ENCODE measurements at places on chromosomes 3 and 15.

- no peak for DNase-seq
These were observed 11.2 kb upstream of the FAM174B start for GRCh38 chr15:92666780-92667179.

- no peak for DNase-seq
These were observed 110.9 kb upstream of the GALNT15 start for GRCh38 chr3:16063603-16064002.

DNA sequence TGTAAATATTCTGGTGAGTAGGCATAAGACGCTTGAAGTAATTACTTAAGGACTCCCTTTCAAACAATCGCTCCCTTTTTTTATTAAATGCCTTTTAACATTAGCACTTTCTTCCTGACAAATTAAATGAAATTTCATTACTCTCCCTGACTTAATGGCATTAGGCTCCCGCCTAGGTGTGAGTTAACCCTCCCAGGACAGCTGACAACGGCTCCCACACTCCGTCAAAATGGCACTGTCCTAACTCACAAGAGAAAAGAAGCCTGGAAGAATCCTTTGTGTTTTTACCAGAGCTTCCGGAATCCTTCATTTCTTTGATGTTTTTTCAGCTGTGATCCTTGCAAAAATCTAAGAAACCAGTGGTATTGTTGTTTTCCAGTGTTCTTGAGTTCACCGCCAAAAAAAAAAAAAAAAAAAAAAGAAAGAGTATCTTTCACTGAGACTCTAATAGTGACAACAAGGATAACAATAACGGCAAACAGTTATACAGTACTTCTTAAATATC is 861.0 kb upstream of the NR2F2 start:
- no peak for DNase-seq

DNA sequence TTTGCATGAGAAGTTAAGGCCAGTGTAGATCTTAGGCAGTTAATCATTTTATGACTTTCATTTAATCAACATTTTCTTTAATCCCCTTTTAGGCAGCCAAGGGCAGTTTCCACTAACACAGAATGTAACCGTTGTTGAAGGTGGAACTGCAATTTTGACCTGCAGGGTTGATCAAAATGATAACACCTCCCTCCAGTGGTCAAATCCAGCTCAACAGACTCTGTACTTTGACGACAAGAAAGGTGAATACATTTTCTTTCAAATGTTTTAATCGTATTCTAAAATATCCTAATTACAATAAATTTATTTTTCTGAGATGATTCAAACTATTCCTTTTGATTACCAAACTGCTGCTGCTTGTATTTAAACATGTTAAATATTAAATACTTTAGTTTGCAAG is 843.2 kb downstream of the CADM2 start:
- DNase-seq, result no peak

DNA sequence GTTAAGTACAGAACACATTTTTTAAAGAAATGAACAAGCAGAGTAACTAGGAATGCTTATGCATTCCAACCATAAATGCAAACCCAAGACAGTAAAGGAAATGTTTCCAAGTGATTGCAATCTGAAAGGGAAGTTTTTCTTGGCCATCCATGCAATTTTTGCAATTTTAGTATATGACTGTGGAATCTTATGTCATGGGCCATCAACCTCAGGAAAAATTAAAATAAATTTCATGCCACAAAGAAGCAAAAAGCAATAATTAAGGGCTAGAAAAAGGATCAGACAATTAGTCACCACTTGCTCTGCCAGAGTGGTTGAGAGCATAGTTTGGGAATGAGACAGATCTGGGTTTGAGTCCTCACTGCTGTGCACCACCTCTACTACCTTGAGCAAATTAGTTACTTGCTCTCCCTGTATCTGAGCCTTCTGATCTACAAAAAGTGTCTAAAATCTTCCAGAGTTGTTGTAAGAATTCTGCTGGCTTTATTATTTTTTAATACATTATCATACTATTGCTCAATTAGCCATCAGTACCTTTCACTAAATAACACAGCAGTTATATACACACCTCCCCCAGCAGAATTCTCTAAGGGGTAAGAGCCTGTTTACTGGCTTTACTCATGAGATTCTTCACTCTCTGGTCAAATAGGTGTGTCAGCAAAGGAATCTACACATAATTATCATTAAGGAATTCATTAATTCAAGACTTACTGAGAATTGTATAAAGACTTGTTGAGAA is 49.7 kb upstream of the FBN1 start:
- no peak for DNase-seq

GRCh38 chr3:46607603-46608028 is 4.7 kb upstream of the FAM240A start:
- no peak for DNase-seq

DNA sequence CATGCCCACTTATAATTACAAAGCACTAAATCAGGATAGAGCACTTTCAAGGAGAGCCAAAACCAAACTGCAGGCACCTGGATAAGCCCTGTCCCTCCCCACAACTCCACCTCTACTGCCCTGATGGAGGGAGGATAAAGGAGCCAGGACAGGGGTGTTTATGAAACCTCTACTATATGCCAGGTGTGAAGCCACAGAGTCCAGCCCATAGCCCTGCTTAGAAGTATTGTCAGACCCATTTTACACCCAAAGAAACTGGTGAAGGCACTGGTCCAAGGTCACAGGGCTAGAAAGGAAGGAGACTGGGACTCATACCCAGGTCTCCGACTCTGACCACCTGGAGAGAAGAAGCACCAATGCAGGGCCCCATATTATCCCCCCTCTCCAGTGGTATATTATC is 48.7 kb downstream of the SH3BP5 start:
- DNase-seq, result no peak

- no peak for DNase-seq
These were observed 304.1 kb downstream of the MCTP2 start for GRCh38 chr15:94535298-94536048.

DNA sequence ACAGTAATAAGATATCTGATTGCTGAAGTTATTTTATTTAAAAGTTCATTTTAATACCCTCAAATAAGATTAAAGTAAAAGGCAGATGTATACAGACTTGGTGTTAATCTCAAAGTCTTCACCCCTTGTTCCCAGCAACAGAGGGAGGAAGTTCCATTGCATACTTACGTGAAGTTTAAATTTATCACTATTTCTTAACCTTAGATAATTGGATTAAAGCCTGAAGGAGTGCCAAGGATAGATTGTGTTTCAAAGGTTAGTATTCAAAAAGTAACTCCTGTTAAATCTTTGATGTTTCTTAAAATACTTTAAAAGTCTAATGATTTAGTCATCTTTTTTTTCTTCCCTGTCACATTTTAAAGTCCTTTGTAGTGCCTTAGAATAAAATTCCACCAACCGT is 39.3 kb downstream of the ATP1B3 start:
- DNase-seq, result no peak

DNA sequence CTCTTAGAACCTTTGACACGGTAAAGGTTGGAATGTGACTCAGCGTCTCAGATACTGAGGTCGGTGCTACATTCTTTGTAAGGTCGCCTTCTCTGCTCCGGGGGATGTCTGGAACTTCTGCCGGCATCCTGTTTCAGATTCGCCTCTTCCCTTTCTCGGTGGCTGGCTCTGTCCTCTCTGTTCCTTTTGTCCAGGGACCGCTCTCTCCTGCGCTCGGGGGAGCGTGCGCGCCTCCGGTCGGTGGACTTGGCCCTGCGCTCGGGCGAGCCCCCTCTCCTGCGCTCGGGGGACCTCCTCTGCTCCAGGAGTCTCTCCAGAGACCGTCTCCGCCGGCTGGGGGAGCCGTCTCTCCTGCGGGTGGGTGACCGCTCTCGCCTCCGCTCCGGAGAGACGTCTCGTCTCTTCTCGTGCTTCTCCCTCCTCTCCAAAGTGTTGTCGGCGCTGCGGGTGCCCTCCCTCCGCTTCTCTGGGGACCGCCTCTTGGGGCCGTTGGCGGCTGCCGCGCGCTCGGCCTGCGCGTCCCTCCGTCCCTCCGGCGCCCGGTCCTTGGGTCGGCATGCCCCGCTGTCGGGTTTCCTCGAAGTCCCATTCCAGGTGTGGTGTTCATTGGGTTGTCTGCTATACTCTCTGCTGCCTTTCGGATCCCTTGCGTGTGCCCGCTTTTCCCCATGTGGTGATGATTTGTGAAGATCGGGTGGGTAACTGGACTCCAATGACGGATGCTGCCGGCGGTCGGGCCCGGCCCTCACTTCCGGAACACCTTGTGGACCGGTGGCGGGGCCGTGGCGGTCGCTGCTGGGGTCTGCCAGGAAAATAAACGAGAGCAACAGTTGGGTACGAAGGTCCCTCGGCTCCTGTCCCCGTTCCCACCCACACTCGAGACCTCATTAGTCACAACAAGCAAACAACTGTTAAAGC is 668.8 kb upstream of the ADAMTS9 start:
- no peak for DNase-seq

GRCh38 chr15:96115642-96116041 is 214.9 kb upstream of the NR2F2 start:
- DNase-seq, result no peak

DNA sequence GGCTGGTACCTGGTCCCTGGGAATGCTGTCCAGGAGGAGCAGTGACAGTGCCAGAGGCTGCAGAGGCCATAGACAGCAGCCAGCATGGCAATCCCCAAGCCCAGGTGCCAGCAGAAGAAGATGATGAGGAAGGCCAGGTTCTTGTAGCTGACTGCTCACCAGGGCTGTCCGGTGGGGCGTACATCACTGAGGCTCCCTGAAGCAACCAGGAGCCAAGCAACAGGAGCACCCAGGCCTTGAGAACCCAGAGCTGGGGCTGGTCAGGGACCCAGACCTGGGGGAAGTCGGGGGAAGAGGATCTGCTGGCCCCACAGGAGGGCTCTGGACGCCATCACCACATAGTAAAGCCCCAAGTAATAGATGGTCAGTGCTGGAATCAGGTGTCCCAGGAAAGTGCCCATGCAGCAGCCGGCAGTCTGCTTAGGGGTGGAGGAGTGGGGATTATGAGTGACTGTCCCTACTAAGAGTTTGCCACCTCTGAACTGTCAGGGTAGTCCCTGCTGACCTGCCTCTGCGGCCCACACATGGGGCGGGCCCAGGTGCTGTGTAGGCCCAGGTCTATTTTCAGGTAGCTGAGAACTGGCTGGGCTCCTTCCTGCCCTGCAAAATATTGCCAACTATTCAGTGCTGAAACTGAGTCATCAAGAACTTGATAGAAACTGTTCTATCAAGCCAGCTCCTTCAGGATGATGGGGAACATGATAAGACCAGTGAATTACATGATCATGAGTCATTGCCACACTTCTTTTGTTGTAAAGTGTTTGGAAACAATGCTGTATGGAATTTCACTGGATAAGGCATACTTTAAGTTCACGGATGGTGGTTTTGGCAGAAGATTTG is 68.7 kb downstream of the CHRD start:
- no peak for DNase-seq

DNA sequence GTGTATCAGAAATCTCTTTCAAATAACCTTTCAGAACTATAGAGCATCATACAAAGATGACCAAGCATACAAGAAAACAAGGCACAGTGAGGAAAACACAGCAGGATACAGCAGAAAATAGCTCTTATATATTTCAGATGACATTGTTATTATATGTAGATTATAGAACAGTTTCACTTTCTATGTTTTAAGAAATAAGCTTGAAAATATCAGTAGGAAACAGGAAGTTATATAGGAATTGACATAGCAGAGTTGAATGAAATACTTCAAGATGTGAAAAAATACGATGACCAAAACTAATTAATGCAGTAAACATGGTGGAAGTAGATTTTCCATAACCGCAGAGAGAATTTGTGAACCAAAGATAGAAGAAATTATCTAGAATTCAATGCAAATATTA is 75.2 kb downstream of the LYSMD4 start:
- DNase-seq, result no peak

DNA sequence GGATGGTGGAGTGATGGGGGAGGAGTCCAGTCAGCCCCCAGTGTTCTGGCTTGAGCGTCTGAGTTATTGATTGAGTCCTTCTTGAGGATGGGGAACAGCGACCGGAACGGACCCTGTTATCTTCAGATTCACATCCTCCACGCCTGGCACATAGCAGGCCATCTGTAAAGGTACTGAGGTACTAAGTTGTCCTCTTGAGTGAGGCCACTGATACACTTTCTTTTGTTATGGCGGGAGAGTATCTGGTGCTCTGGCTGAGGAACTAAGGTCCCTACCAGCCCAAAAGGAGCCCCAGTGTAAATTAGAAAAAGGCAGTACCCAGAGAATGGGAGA is 16.7 kb upstream of the HRH1 start:
- no peak for DNase-seq

DNA sequence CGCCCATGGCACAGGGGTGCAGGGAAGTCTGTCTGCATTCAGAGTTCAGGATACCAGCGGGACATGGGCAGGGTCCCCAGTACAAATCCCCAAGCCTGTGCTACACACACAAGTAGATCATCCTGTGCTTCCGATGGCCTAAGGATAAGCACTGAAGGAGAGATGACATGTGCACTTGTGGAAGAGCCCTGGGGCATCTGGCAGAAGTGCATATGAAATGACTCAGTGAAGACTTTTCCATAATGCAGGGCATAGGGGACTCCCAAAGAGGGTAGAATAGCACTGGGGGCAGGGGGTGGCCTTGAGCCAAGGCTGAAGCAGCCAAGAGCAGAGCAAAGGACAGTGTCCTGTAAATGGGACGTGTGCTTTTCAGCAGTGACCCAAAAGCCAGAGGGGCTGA is 22.9 kb downstream of the ADAMTS17 start:
- no peak for DNase-seq

DNA sequence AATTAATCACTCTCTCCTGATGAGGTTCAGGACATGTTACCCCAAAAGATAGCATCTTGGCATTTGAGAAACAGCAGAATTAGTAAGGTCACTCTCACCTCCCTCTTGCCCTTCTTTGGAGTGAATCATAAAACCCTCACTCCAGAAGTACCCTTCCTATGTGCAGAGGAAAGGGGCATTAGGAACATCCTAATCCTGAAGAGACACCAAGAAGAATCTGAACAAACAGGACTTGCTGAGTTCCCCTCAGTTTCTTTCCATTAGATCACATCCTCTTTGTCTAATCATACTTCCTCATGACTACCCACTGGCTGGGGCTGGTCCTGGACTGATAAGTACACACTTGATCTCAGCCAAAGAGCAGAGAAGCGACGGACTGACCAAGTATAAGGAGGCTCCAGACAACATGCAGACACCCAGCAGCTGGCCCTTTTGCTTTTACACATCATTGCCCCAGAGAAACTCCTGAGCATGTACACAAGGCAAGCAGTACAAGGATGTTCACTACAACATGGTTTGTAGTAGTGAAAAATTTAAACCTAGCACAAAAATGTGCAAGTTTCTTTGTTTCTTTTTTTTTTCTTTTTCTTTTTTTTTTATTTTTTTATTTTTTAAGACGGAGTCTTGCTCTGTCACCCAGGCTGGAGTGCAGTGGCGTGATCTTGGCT is 15.0 kb upstream of the TM6SF1 start:
- DNase-seq, result no peak

Data from activated naive CD8-positive, alpha-beta T cell treated with anti-CD3 and anti-CD28 coated beads, Interleukin-2, amount 10 ng/mL, durations not matched to agents 7 days and 5 days (primary cell).